ENCODE measurements at places on chromosomes 2 and 18.

DNA sequence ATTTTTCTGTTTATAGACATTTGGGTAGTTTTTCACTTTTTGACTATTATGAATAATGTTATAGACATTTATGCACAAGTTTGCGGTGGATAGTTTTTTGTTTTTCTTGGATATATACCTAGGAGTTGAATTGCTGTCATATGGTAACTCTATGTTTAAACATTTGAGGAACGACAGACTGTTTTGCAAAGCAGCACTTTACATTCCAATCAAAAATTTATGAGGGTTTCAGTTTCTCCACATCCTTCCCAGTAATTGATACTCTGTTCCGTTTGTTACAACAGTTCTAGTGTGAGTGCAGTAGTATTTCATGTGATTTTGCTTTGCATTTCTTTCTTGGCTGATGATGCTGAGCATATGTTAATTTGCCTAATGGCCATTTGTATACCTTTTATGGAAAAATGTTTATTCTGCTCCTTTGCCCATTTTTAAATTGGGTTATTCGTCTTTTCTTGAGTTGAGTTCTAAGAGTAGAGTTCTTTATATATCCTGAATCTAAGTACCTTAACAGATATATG lies 617.3 kb upstream of the LRATD1 start:
- no peak for DNase-seq

DNA sequence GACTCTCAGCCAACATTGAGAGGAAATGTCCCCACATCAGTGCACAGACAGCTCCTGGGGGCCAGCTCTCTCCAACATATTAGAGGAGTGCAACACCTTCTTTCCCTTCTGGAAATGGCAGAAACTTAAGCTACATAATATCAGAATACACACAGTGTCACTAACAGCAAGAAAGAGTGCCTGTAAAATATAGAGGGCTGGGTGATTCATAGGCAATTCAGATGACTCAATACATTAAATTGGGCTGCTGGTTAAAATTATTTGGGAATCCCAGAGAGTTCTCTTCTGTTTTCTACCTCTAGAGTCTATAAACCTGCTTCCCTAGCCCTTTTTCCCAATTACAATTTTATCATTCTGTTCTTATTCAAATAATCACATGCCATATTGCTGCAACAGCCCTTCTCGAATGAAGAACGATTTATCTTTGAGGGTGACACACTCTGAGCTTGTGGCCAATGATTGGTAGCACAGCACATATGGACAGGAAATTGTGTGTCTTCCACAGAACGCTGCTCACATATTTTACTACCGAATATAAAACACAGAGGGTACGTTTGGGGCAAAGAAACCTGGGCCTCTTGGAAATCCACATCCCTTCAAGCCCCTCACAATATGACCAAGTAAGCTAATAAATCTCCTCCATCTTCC lies 381.2 kb downstream of the MBD2 start:
- DNase-seq: no peak

- no peak for DNase-seq
Measured at GRCh38 chr2:189096769-189097447, 82.7 kb downstream of the COL5A2 start.

DNA sequence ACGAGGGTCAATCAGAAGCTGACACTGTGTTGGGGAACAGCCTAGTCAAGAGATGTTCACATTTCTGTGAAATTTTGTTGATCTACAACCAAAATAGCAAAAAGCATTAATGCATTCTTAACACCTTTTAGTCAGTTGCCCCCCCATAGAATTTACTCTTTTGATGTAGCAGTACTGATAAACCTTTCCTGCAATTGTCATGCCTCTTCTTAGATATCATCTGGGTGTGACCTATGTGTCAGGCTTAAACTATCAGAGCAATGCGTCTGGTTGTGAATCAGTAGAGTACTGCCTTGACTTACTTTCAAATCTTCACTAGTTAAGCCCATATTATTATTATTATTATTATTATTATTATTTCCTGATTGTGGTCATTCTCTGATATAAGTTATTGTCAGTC lies 61.9 kb downstream of the GREB1L start:
- DNase-seq: no peak

DNA sequence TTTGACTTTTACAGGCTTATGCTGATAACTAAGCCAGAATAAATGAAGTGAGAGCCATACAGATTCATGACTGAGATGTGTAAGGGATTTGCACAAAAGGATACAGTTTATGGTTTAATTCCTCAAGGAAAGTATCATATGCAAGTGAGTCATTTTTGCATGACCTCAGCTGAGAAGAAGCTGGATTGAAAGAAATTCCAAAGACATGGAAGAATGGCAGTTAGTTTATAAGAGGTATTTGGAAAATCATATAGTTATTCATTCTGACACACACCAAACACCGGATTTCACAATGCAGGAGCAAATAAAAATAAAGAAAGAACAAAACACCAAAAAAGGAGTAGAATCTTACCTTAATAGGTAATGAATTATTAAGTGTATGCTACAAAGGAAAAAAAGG lies 83.2 kb upstream of the RND3 start:
- no peak for DNase-seq

DNA sequence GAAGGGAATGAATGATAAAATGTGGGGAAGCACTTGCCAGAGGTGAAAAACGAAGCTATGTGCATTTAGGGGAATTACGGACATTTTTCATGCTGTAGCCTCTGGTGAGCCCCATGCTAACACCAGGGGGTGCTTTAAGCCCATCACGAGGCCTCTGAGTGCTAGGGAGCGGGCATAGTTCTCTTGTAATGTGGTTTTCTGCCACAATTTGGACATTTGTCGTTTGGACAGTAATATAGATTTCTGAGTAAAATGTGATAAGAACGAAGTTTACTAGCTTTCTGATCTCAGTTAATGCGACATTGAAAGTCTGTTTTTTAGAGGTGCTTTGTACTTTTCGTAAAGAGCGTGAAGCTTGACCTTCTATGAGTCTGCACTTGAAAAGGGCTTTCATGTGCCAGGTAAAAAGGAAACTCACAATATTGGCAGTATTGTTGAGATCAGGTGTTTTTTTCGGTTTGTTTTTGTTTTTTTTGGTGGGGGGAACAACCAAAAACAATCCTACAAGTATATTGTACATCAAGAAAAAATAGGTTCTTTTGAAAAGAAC lies 50.6 kb downstream of the TRAF3IP1 start:
- DNase-seq: peak; percentile 59

- no peak for DNase-seq
Measured at GRCh38 chr18:36889321-36889720, 60.4 kb downstream of the KIAA1328 start.

DNA sequence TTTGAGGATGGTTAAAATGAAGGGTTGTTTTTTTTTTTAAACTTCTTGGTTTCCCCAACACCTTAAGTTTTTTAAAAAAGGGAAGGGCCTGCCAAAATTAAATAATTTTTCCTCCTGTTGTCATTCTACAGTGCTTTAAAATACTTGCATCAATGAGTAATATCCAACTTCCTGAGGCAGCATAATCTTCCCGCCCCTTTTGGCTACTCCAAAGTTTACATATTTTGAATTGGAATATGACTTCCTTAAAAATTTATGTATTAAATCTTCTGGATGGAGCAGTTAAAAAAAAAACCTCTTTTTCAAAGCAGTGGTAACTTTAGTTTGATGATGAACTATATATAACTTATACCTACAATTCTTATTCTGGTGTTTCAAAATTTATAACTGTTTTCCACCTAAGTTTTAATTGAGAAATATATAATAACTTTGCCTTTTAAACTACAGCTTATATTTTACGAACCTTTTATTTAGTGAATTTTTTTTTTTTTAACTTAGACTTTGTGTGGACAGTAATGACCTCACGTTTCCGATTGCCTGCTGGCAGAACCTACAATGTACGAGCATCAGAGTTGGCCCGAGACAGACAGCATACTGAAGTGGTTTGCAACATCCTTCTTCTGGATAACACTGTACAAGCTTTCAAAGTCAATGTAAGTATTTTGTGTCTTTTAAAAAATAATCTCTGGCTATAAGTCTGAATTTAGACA lies 49.8 kb downstream of the PTPN4 start:
- no peak for DNase-seq

- DNase-seq: no peak
Measured at GRCh38 chr2:70991742-70992141, 2.9 kb downstream of the TEX261 start.

DNA sequence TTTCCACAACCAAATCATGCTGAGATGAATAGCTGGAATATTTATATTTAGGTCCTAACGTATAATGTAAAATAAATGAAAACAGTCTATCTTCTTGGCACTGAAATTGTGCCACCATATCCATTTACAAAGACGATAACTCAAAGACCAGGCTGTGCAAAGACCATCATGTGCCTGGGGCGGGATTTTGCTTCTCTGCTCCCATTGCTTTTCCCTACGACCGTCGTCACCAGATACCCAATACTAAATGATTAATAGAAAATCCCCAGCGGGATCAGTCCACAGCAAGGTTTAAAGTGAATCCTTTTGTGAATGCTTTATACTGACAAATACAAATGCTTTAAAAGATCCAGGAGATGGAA lies 194.3 kb upstream of the ARL4C start:
- DNase-seq: no peak

- DNase-seq: no peak
Measured at GRCh38 chr2:144583741-144584453, 64.0 kb upstream of the ZEB2 start.

GRCh38 chr2:224155371-224155770 lies 116.3 kb upstream of the SERPINE2 start:
- no peak for DNase-seq
